ENCODE measurements at places on chromosomes 2 and 18.

GRCh38 chr2:172484706-172485105 lies 57.3 kb downstream of the ITGA6 start:
- DNase-seq: no peak

- DNase-seq: no peak
These were observed 47.4 kb downstream of the CACNB4 start for GRCh38 chr2:152051436-152051835.

GRCh38 chr2:175823002-175823706 lies 178.9 kb downstream of the LNPK start:
- DNase-seq: peak; percentile 6

GRCh38 chr18:34623557-34623956 lies 86.5 kb upstream of the DTNA start:
- DNase-seq: no peak

GRCh38 chr18:25805323-25805722 lies 285.1 kb downstream of the SS18 start:
- no peak for DNase-seq

All from NCI-H345 (cell line).